ENCODE measurements at places on chromosomes 11 and 22.

DNA sequence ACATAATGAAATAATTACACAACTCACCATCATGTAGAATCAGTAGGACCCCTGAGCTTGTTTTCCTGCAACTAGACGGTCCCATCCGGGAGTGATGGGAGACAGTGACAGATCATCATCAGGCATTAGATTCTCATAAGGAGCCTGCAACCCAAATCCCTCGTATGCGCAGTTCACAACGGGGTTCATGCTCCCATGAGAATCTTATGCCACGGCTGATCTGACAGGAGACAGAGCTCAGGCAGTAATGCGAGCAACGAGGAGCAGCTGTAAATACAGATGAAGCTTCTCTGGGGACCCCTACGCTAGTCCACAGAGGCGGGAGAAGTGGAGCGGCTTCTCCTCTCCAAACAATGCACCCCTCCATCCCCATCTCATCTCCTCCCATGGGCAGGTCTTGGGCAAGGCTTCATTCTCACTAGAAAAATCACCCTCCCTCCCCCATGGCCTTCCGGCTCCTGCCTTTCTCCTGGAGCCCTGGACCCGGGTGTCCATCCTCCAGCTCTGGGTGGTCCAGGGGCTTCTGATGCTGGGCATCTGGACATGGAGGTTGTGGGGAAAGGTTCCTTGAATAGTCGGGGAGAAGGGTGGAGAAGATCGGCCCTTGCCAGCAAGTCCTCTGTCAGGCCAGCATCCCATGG is 16.2 kb upstream of the RAC2 start:
- no peak for DNase-seq

GRCh38 chr11:11968511-11969280 is 39.7 kb downstream of the DKK3 start:
- DNase-seq, result peak; percentile 82

GRCh38 chr11:61817471-61818202 is 834 bp upstream of the FADS1 start:
- DNase-seq, result no peak

- DNase-seq, result no peak
Measured at GRCh38 chr22:39175353-39176142, 23.1 kb upstream of the CBX7 start.

GRCh38 chr11:60859616-60860250 is 4.0 kb upstream of the PTGDR2 start:
- DNase-seq, result no peak

DNA sequence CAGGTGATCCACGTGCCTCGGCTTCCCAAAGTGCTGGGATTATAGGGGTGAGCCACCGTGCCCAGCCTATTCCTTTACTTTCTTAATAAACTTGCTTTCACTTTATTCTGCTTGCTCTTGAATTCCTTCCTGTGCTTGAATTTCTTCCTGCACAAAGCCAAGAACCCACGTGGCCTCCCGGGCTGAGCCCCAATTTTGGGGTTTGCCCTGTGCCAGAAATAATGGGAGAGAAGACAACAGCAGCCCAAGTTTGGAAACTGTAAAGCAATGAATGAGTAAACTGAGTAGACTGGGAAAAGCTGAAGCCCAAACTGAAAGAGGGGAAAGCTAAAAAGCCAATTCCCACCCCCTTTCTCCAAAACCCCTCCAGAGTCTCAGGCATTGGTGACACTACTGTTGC is 136.4 kb downstream of the NECTIN1 start:
- DNase-seq, result peak; percentile 87

DNA sequence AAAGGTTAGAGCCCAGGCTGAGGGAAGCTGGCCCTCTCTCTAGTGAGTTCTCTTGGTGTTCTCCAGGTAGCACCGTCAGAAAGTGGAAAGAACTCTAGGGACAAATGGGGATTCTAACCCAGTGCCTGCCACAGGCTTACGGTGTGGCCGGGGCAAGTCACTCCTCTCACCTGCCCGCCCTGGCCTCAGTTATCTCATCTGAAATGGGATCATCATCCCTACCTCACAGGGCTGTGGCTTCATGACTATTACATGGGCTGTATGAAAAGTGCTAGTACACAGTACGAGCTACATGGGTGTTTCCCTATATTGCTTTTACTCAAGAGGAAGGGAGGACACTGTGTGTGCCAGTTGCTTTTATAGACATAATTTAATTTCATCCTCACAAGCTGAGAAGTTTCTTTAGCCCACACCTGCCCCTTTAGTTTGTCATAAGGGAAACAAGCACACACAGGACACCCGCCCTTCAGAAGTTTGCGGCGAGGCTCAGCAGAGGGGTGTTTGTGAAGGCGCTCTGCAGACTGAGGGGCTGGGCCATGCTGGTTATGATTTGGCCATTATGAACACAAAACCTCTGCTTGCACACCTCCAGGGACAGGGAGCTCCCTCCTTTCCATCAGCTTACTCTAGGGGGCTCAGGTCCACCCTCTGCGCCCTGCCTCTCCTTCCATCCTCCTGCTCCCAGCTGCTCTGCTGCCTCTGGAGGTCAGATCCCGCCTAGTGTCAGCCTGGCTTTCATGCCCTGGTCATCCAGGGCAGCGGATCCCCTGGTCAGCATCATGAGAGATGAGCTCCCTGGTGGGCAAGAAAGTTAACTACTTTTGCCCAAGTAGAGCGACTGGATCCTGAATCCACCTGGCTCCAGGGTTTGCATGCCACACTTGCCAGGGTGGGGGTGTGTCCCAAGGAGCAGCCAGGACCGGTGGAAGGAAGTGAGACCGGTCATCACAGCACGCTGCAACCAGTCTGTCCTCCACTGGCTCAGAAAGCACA is 1.2 kb downstream of the KLHL35 start:
- DNase-seq, result no peak

DNA sequence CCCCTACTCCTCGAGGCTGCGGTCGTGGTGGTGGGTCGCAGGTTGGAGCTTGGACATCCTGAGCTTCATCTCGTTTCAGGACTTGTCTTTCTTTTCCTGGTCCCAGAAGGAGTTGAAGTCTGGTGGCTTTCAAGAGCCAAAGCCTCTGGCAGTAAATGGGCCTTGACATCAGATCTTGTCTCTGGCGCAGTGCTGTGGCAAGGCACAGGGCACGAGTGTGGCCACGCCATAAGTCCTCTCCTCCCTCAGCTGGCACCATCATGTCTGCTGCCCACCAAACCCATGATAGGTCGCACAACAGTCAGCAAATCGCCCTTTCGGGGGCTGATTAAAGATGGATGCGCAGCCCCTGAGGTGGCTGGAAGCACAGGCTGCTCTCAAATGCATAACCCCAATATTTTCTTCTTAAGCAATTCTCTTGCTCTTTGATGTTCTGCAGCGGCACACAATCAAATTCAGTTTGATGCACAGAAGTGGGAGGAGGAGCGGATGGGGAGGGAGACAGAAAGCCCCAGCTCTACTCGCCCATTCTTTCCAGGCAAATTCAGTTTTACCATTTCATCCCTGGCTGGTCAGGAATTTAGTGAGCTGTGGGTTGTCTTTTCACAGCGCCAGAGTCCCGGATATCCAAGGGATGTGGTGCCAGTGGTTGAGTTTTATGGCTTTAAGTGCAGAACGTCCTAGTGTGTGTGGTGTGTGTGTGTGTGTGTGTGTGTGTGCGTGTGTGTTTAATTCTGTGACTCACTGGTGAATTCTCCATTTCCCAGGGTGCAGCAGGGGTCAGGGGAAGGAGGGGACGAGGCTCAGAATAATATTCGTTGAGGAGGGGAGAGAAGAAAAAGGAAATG is 162.0 kb downstream of the DSCAML1 start:
- no peak for DNase-seq

All from right hindlimb (tissue), 1 donor.